ENCODE measurements at places on chromosomes 4 and X.

DNA sequence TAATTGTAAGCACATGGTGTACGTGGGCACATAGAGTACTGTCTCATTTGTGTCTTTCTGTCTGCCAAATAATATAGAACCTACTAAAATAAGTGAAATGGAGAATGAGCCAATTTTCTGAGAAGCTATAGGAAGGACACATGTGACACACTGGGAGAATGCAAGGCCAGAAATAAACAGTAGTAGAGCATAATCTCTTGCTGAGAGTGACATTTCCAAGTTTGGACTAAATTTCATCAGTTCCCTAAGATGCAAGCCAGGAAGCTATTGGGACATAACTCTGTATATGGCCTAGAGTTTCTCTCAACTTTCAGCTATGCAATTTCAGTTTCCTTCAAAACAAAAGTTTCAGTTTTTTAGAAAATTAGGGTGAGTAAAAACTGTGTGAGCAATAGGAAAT, 638.7 kb downstream of the PCDH18 start:
- no peak for DNase-seq

- no peak for DNase-seq
These were observed 194.4 kb downstream of the SLIT2 start for GRCh38 chr4:20445933-20446723.

DNA sequence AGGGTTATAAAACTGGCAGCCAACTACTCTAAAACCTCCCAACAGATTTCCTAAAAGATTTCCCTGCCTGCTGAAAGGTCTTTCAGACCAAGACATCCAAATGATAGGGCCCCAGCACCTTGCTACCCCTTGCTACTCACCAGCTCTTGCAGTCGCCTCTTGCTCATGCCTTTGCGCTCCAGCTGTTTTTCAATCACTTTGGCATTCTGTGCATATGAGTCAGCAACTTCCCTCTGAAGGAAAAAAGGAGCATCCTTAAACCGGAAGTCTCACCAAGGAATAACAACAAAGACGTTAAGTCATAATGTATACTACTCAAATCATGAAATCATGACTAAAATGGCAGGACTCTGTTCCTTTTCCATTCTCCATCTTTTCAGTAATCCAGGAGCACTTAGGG, 24.0 kb downstream of the STEEP1 start:
- peak; percentile 81 for DNase-seq

DNA sequence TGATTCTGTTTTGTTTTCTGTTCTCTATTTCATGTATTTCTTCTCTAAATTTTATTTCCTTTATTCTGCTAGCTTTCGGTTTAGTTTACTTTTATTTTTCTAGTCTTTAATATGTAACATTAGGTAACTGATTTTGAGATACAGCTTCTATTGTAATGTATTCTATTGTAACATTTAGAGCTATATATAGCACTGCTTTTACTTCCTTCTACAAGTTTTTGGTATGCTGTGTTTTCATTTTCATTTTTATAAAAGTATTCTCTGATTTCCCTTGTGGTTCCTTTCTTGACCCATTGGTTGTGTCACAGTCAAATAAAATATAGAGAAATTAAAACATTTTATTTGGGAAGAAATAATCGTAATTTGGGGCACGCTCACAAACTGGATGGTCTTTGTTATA, 13.9 kb upstream of the CT47A1 start:
- no peak for DNase-seq
